ENCODE measurements at places on chromosomes 16 and 17.

GRCh38 chr16:116015-116414 lies 22.5 kb downstream of the NPRL3 start:
- no peak for DNase-seq

- DNase-seq: no peak
Observed at GRCh38 chr16:29824589-29825144, 4.4 kb downstream of the MVP start.

GRCh38 chr16:56914896-56915295 lies 17.0 kb upstream of the HERPUD1 start:
- no peak for DNase-seq

DNA sequence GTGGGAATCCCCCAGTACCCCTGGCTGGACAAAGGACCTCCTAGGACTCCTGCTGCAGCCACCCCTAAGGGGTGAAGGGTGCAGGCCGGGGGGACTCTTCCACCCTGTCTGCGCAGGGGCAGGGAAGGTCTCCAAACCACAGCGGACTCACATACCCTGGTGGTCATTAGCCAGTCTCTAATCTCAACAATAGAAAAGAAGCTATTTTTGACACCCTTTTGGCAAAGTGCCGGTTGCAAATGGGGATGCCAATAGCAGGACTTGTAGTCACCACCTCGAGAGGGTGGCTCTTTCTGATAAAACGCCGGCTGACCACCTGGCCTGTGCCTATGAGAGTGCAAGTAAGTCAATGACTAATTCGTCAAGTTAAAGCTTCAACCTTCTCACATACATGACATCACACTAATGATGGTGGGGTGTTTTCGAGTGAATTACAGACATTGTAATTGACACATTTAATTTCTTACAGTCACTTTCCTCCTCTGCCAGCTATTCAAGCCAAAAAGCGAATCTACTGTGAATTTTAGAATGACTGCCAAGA lies 23.1 kb upstream of the DNAH17 start:
- no peak for DNase-seq

GRCh38 chr17:80017226-80018010 lies 18.3 kb downstream of the TBC1D16 start:
- no peak for DNase-seq

DNA sequence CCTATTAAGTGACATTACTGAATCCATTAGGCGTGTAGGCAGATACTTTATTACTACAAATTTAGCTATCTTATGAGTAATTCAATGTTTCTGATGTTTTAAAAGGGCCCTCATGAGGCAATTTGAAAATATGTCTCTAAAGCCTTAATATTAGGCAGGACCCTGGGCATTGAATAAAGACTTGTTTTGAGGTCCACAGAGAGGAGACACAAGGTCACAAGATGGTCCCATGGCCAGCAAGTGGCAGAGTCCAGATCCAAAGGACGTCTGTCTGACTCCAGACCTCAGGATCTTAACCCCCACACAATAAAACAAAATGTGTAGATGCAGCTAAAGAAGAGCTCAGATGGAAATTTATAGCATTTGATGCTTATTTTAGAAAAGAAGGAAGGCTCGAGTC lies 31.9 kb upstream of the HEATR6 start:
- no peak for DNase-seq
